ENCODE measurements at places on chromosomes 6 and 20. TPM values are rescaled to one million over a fixed set of nuclear protein-coding genes. Genes with fewer than 3 reads are reported as not detected.

The TGM3 gene
- total RNA-seq, result 1.5 TPM

The RTN4IP1 gene
- 7.1 TPM for total RNA-seq

The KIFC1 gene
- 28.0 TPM for total RNA-seq

The ADAM33 gene
- total RNA-seq, result 8.2 TPM

The TOX2 gene
- 1.5 TPM for total RNA-seq

The NUP153 gene
- total RNA-seq, result 47.5 TPM

- H3K4me3 ChIP-seq, result peak overlapping the region; percentile 80
- no peaks in the 10 kb centered on the region for H3K36me3 ChIP-seq
- peak overlapping the region; percentile 98 for H3K27ac ChIP-seq
- no peaks in the 10 kb centered on the region for H3K4me1 ChIP-seq
These were observed 35.9 kb upstream of the HLA-G start for GRCh38 chr6:29791786-29792122.

- peak overlapping the region; percentile 74 for H3K27ac ChIP-seq
- peak overlapping the region; percentile 17 for H3K4me3 ChIP-seq
- no peaks in the 10 kb centered on the region for H3K36me3 ChIP-seq
- no peaks in the 10 kb centered on the region for H3K27me3 ChIP-seq
- peaks cover 31% of the 10 kb centered on the region for H3K4me1 ChIP-seq
These were observed 19.0 kb downstream of the EPB41L1 start for GRCh38 chr20:36173451-36173933.

- no peaks in the 10 kb centered on the region for H3K4me1 ChIP-seq
- H3K27me3 ChIP-seq, result no peaks in the 10 kb centered on the region
- no peak overlapping the region for H3K27ac ChIP-seq
- no peak overlapping the region for H3K4me3 ChIP-seq
- DNase-seq, result no peak
- peaks cover 3% of the 10 kb centered on the region for H3K36me3 ChIP-seq
These were observed 397.4 kb upstream of the PLCB4 start for GRCh38 chr20:8671370-8671961.

DNA sequence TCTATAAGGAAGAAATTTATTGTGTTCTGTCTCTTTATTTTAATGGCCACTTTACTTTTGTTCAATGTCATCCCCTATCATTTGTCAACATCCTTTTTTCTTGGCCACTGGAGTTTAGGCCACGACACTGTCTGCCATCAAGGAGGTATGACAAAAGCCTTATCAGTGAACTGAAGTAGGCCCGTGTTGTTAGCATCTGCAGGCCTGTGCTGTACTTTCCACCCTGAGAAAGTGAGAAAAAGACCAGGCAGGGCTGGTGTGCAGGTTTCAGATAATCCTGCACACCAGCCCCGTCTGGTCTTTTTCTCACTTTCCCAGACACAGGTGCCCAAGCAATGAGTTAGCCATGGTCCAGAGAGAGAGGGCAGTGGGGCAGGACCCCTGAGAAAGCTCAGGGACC is 57.6 kb downstream of the GOPC start:
- H3K27ac ChIP-seq, result no peak overlapping the region
- H3K4me1 ChIP-seq, result peaks cover 15% of the 10 kb centered on the region
- no peak for DNase-seq
- H3K4me3 ChIP-seq, result no peak overlapping the region

DNA sequence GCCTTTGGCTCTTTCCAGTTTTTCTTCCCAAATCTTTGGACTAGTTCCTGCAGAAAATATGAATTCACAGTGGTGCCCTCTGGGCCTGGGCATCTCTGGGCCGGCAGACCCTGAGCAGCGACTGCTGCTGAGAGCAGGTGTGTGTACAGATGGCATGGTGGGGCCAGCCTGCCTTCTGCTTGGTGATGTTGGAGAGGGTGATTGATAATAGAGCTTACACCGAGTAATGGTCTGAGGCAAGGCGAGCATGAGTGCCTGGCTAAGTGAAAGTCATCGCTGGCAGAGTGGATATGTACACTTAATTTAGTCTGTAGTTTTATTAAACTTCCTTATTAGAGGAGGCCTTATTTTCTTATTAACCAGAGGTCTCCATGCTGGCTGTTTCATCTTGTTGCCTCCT is 156.9 kb downstream of the CDKAL1 start:
- peak overlapping the region; percentile 79 for H3K27ac ChIP-seq
- DNase-seq, result no peak
- H3K4me3 ChIP-seq, result peak overlapping the region; percentile 56
- no peaks in the 10 kb centered on the region for H3K27me3 ChIP-seq
- no peaks in the 10 kb centered on the region for H3K36me3 ChIP-seq
- H3K4me1 ChIP-seq, result peaks cover 12% of the 10 kb centered on the region

- H3K27me3 ChIP-seq, result peaks cover 5% of the 10 kb centered on the region
- no peaks in the 10 kb centered on the region for H3K36me3 ChIP-seq
- H3K4me1 ChIP-seq, result peaks cover 5% of the 10 kb centered on the region
- DNase-seq, result no peak
- H3K4me3 ChIP-seq, result no peak overlapping the region
These were observed 27.1 kb upstream of the KCNK5 start for GRCh38 chr6:39256294-39256940.

GRCh38 chr20:64151633-64152530 is 12.4 kb upstream of the MYT1 start:
- peak overlapping the region; percentile 92 for H3K27ac ChIP-seq
- no peak for DNase-seq
- peaks cover 14% of the 10 kb centered on the region for H3K4me1 ChIP-seq
- H3K4me3 ChIP-seq, result peak overlapping the region; percentile 76
- no peaks in the 10 kb centered on the region for H3K36me3 ChIP-seq

DNA sequence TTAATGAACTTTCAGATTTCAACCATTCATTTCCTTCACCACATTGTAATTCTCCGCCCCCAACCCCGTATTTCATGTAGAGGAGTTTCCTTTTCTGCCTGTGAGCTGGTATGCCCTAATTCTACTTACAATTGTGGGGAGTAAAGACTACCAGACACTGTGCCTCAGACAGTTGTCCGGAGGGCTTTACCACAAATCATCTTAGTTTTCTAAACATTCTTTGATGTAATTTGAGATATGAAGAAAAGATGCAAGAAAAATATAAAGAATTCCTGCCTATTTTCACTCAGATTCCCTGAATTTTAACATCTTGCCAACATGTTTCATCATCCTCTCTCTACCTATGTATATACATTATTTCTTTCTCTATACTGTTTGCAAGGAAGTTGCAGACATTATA is 28.3 kb upstream of the LOC128125822 start:
- peaks cover 3% of the 10 kb centered on the region for H3K27me3 ChIP-seq
- H3K4me1 ChIP-seq, result peaks cover 5% of the 10 kb centered on the region
- no peak overlapping the region for H3K4me3 ChIP-seq
- DNase-seq, result no peak
- no peak overlapping the region for H3K27ac ChIP-seq

- no peaks in the 10 kb centered on the region for H3K27me3 ChIP-seq
- no peaks in the 10 kb centered on the region for H3K4me1 ChIP-seq
- no peak for DNase-seq
- no peaks in the 10 kb centered on the region for H3K36me3 ChIP-seq
These were observed 12.9 kb upstream of the ID4 start for GRCh38 chr6:19824058-19824807.

DNA sequence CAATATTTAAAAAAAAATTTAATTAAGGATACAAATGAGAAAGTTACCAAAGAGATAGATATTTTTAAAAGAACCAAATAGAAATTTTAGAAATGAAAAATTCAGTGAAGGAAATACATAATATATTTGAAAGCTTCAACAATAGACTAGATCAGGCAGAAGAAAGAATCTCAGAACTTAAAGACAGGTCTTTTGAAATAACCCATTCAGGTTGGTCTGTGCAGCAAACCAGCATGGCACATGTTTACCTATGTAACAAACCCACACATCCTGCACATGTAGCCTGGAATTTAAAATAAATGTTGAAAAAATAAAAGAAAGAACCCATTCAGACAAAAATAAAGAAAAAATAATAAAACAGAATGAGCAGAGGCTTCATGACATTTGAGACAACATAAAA is 221.1 kb upstream of the ID4 start:
- H3K4me1 ChIP-seq, result no peaks in the 10 kb centered on the region
- no peak overlapping the region for H3K4me3 ChIP-seq
- H3K36me3 ChIP-seq, result peaks cover 7% of the 10 kb centered on the region
- H3K27me3 ChIP-seq, result no peaks in the 10 kb centered on the region
- H3K27ac ChIP-seq, result no peak overlapping the region

DNA sequence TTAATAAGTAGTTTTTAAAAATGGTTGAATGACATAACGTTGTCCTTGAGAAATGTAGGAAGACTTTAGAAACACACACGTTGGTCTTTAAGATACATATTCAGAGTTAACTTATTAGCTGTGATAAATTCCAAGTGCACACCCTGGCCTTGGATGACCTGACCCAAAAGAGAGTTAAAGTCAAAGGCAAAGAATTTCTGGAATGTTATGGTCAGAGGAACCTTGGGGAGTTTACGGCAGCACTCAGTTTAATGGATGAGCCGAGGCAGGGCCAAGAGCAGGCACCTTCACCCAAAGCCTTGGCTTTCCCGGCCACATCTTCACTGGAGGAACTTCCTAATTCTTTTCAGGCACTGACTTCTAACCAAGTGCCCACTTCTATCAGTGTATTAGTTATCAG is 200.5 kb downstream of the SMOC2 start:
- peaks cover 29% of the 10 kb centered on the region for H3K4me1 ChIP-seq
- H3K4me3 ChIP-seq, result peak overlapping the region; percentile 12

- H3K4me1 ChIP-seq, result no peaks in the 10 kb centered on the region
- no peak overlapping the region for H3K27ac ChIP-seq
- DNase-seq, result no peak
- no peaks in the 10 kb centered on the region for H3K27me3 ChIP-seq
- H3K36me3 ChIP-seq, result no peaks in the 10 kb centered on the region
These were observed 102.4 kb upstream of the SPTLC3 start for GRCh38 chr20:12906361-12906760.

DNA sequence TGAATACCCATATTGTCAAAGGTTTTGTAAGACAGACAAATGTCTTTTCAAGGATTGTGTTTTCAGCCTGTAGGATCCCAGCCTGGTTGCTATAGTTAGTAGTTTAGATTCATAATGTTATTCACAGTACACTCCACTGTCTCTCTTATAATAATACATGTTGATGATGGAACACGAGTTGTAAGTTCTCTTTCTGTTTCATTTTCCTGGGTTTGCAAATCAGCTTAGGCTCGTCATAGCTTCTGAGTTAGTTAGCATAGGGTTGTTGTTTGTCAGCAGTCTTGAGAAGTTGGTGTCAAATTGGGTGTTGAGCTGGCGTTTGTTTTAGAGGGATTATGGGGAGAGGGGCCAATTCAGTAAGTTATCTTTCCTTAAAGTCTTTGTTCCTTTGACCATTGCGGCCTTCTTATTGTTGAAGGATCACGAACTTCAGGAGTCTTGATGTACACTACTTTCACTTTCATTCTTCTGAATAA is 45.8 kb downstream of the QKI start:
- H3K4me3 ChIP-seq, result peak overlapping the region; percentile 64
- H3K4me1 ChIP-seq, result peaks cover 4% of the 10 kb centered on the region
- H3K36me3 ChIP-seq, result peaks cover 54% of the 10 kb centered on the region

- H3K4me3 ChIP-seq, result no peak overlapping the region
- peaks cover 9% of the 10 kb centered on the region for H3K36me3 ChIP-seq
- no peak for DNase-seq
- peaks cover 8% of the 10 kb centered on the region for H3K27me3 ChIP-seq
- peaks cover 11% of the 10 kb centered on the region for H3K4me1 ChIP-seq
These were observed 51.4 kb downstream of the TMEM242 start for GRCh38 chr6:157271911-157272310.

DNA sequence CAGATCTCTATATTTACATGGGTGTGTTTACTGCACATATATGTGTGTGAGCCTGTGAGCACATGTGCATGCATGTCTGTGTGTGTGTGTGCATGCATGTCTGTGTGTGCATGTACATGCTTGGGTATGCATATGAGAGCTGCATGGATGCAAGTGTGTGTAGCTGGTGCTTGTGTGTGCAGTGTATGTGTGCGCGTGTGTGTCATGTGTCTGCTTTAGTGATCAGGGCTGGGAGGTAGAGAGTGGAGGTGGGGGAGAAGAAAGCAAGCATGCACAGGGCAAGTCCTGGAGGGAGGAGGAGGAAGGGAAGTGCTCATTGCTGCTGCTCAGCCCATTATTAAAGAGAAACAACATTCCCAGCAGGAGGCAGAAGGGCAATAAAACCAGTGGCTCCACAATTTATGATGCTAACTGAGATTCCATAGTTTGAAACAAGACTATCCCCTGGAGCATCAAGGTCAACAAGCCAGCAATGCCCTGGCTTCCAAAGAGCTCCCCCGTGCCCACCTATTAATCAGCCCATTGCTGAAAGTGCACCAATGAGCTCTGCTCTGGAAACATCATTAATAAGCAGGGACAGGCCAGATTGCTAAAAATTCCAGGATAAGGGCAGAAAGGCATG is 414.0 kb downstream of the MAFB start:
- DNase-seq, result no peak
- peaks cover 26% of the 10 kb centered on the region for H3K27me3 ChIP-seq
- H3K4me3 ChIP-seq, result peak overlapping the region; percentile 17
- peaks cover 55% of the 10 kb centered on the region for H3K4me1 ChIP-seq

- no peaks in the 10 kb centered on the region for H3K4me1 ChIP-seq
- no peaks in the 10 kb centered on the region for H3K36me3 ChIP-seq
- no peak overlapping the region for H3K4me3 ChIP-seq
- DNase-seq, result no peak
- H3K27ac ChIP-seq, result no peak overlapping the region
These were observed 521.0 kb upstream of the EPHA7 start for GRCh38 chr6:93940381-93940780.

- no peaks in the 10 kb centered on the region for H3K4me1 ChIP-seq
- DNase-seq, result peak; percentile 40
- peak overlapping the region; percentile 42 for H3K27ac ChIP-seq
These were observed 84.9 kb downstream of the ANKRD60 start for GRCh38 chr20:58143531-58143930.

DNA sequence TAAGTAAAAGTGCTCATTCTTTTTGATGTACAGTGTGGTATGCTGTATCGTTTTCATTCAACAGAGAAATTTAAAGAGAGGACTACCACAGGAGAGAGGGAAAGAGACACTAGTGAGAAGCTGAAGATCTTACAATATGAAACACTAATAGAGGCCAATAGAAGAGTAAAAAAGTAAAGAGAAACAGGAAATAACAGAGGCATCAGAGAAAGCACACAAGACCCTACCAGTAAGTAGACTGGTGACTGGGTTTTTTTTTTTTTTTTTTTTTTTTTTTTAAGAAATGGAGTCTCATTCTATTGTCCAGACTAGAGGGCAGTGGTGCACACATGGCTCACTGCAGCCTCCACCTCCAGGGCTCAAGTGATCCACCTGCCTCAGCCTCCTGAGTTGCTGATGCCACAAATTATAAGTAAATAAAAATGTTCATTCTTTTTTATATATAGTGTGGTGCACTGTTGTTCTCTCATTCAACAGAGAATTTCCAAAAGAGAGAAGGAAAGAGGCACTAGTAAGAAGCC is 18.8 kb downstream of the ELOVL4 start:
- H3K27ac ChIP-seq, result peak overlapping the region; percentile 10
- H3K4me3 ChIP-seq, result no peak overlapping the region
- DNase-seq, result no peak
- H3K36me3 ChIP-seq, result peaks cover 2% of the 10 kb centered on the region
- no peaks in the 10 kb centered on the region for H3K27me3 ChIP-seq

GRCh38 chr20:46741924-46742668 is 32.6 kb downstream of the SLC2A10 start:
- H3K36me3 ChIP-seq, result no peaks in the 10 kb centered on the region
- H3K27ac ChIP-seq, result no peak overlapping the region
- peaks cover 11% of the 10 kb centered on the region for H3K4me1 ChIP-seq
- DNase-seq, result no peak
- peaks cover 10% of the 10 kb centered on the region for H3K27me3 ChIP-seq

- H3K27ac ChIP-seq, result no peak overlapping the region
- DNase-seq, result no peak
- peaks cover 15% of the 10 kb centered on the region for H3K4me1 ChIP-seq
- no peaks in the 10 kb centered on the region for H3K27me3 ChIP-seq
- H3K4me3 ChIP-seq, result no peak overlapping the region
These were observed 990 bp downstream of the BPI start for GRCh38 chr20:38304845-38305447.
